Stimulated activated naive CD8-positive, alpha-beta T cell treated with anti-CD3 and anti-CD28 coated beads, Interleukin-15, Interleukin-2, amounts not matched to agents 100 U/mL and 50 U/mL, for 24 hours (primary cell): ENCODE measurements at places on chromosomes 2 and 18.

GRCh38 chr2:136361521-136361920, 243.6 kb upstream of the CXCR4 start:
- DNase-seq = no peak

GRCh38 chr2:144156736-144157640, 362.9 kb downstream of the ZEB2 start:
- DNase-seq = no peak

DNA sequence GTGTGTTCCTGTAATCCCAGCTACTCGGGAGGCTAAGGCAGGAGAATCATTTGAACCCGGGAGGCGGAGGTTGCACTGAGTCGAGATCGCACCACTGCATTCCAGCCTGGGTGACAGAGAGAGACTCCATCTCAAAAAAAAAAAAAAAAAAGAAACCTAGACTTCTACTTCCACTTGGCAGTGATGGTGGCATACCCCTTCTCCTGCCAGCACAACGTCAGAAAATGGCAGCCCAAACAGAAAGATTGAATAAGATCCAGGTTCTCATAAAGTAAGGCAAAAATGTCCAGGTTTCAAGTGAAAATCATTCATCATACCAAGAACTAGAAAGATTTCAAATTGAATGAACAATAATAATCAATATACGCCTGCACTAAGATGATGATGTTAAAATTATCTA, 15.4 kb upstream of the ESPNL start:
- DNase-seq = no peak

GRCh38 chr2:238425505-238425978, 1.2 kb upstream of the ASB1 start:
- no peak for DNase-seq

GRCh38 chr2:42141687-42142546, 27.2 kb upstream of the EML4 start:
- DNase-seq = no peak

DNA sequence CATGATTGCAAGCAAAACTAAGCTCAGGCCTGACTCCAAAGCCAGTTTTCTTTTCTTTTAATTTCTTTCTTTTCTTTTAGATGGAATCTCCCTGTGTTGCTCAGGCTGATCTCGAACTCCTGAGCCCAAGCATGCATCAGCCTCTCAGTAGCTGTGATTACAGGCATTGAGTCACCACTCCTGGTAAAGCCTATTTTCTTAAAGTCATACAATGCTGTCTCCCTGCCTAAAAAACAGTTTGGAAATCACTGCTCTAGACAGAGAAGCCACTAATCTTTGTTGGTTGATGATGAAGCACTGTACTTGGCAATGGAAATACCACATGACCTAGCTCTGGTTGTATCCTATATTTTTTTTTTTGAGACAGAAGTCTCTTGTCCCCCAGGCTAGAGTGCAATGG, 33.1 kb upstream of the ZNF532 start:
- DNase-seq = no peak

DNA sequence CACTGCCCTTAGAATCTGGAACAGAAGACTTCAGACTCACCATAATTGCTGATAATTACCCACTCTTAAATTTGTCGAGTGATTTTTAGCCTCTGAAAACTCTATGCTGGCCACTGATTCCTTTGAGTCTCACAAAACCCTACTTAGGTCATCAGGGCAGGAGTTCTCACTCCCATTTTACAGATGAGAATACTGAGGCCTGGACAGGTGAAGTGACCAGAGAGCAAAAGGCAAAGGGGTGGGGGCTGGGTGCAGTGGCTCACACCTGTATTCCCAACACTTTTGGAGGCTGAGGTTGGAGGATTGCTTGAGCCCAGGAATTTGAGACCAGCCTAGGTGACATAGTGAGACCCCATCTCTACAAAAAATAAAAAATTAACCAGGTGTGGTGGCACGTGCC, 34.8 kb upstream of the SLC35F6 start:
- no peak for DNase-seq

- no peak for DNase-seq
Measured at GRCh38 chr2:227010433-227010832, 153.6 kb downstream of the COL4A4 start.

GRCh38 chr2:219251656-219252055, 1.4 kb upstream of the TUBA4B start:
- DNase-seq = no peak

DNA sequence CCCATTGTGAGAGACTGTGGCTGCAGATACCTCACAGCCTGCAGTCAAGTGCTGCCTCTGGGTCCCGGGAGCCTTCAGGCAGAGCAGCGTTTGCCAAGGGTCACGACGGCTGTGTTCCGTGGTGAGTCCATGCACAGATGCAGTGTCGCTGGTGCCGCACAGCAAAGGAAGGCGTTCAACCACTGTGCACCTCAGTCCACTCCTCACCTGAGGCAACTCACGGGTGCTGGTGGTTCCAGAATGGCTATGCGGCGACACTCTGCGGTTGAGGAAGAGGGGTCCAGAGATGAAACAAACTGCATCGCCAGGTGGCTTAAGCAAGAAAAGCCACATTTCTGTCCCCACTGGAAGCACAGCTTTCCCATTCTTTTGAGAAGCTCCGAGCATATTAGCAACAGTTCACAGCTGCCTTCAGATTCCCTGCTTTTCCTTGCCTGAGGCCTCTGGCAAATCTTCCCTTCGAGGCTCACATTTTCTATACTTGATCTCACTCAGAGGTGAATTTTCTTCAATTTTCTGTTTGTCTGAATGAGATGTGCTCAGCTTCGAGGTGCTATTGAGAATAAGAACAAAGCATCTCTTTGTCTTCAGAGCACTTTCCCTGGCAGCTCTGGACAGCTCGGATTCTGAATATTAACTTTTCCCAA, 208.8 kb upstream of the TWIST2 start:
- DNase-seq = no peak

DNA sequence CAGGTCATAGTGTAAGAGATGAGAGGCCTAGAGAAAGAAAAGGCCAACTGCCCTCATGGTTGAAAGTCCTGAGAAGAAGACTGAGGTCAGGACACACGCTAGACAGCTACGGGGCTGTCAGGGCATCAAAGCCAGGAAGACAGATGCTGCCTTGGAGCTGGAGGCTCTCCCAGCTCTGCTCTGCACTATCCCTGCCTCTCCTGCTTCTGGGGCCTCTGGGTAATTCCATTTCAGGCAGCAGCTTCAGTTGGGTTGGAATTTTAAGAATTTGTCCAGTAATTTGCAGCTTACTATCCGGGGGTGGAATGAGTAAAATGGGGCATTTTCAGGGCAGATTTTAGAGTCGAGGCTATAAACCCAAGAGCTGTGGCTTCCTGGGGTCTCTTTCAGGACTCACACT, 76.2 kb upstream of the CTAGE1 start:
- no peak for DNase-seq

GRCh38 chr2:144467502-144468137, 52.3 kb downstream of the ZEB2 start:
- no peak for DNase-seq

- DNase-seq = peak; percentile 35
Measured at GRCh38 chr2:37376421-37377186, 32.2 kb downstream of the QPCT start.

GRCh38 chr18:36468161-36468560, 170.6 kb downstream of the FHOD3 start:
- DNase-seq = no peak

DNA sequence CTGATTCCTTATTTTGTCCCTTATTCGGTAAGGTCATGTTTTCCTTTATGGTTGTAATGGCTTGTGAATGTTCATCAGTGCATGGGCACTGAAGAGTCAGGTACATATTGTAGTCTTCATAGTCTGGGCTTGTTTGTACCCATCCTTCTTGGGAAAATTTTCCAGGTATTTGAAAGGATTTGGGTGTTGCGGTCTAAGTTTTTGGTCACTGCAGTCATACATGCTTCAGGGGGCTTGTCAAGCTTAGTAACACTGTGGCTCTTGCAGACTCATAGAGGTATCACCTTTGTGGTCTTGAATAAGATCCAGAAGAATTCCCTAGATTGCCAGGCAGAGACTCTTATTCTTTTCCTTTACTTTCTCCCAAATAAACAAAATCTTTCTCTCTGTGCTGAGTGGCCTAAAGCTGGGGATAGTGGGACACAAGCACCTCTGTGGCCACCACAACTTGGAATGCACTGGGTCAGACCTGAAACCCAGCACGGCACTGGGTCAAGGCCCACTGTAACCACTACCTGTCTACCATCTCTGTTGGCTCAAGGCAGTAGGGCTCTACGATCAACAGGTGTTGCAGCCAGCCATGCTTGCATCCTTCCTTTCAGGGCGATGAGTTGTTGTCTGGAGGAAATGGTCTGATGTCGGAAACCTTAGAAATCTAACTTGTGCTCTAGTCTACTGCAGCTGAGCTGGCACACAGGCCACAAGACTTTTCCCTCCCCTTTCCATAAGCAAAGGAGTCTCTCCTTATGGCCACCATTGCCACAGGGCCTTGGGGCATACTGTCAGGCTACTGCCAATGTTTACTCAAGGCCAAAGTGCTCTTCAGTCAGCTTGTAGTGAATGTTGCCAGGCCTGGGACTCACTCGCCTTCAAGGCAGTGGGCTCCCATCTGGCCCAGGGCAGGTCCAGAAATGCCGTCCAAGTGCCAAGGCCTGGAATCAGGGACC, 21.5 kb downstream of the IL1RN start:
- no peak for DNase-seq

GRCh38 chr2:19579461-19579860, 221.0 kb upstream of the OSR1 start:
- DNase-seq = no peak

- DNase-seq = no peak
Measured at GRCh38 chr2:216362730-216363129, 9.6 kb downstream of the MARCHF4 start.

DNA sequence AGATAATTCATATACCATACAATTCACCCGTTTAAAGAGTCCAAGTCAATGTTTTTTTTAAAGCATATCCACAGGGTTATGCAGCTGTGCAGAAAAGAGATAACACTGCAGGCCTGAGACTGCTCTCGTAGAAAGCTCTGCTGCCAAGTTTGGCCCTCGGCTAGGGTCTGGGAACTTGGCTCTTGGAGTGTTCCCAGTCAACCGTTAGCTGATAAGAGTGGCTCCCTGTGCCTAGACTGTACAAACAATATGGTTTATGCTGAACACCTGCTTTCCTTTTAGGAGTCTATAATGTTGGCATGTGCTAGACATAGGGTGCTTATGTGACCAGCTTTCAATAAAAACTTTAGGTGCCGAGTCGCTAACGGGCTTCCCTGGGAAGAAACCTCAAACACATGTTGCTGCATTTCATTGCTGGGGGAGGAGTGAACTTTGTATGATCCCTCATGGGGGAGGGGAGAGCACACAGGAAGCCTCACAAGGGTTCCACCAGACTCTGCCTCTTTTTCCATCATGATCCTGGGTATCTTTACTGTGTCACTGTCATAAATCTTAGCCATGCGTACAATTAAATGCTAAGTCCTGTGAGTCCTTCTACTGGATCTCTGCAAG, 34.7 kb downstream of the RFX8 start:
- no peak for DNase-seq

DNA sequence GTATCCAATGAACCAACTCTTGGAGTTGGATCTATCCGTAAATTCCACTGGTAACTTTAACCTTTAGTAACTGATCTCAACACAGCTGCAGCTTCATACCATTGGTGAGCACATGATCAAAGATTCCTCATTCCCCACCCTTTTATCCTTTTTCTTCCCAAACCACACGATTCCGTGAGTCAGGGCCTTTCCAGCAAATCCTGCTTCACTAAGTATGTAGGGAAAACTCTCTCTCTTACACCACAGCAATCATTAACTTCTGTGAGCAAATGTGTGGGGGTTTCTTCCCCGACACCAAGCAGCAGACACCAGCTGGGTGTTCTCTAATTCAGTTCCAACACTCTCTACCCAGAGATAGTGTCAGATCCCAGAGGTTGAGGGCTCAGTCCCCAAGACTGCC, 23.5 kb downstream of the ELP2 start:
- no peak for DNase-seq

- DNase-seq = no peak
Measured at GRCh38 chr2:186349508-186349907, 136.6 kb upstream of the ZC3H15 start.

DNA sequence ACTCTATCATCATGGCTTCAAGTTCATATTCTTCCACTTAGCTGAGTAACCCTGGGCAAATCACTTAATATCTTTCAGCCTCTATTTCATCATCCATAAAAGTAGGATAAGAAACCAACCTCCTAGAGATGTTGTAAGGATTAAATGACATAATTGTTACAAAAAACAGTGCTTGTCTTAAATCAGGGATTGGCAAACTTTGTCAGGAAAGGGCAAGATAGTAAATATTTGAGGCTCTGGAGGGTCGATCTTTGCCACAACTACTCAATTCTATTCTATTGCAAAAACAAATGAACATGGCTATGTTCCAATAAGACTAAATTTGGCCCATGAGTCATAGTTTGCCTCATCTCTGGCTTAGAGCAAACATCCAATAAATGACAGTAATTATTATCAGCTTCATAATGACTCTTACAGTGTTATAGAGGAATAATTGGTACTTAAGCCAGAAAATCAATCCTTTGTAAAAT, 184.7 kb downstream of the SATB2 start:
- DNase-seq = no peak

DNA sequence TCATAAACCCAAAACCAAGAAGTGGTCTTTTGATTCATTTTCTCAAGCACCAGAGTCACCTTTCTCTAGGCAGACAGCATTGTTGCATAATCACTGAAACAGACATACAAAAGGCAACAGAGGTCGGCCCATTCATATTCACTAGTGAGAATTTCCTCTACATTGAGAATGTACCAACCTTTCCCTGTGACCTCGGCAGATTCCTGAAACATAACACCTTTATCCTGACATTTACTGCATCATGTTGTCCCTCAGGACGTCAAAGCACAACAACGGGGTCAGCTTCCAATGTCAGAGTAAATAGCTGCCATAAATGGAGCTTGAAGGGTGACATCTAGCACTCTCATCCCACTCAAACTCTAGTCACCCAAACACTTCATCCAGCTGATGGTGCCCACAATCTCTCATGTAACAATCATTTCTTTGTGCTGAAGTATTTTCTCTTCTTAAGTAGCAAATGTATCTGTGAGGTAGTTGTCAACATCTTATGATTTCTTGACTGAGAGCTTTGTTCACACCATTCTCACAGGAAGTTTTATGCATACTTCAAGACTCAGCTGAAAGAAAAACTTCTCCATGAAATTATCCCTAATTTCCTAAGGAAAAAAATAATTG, 802.6 kb upstream of the CHAC2 start:
- DNase-seq = no peak

DNA sequence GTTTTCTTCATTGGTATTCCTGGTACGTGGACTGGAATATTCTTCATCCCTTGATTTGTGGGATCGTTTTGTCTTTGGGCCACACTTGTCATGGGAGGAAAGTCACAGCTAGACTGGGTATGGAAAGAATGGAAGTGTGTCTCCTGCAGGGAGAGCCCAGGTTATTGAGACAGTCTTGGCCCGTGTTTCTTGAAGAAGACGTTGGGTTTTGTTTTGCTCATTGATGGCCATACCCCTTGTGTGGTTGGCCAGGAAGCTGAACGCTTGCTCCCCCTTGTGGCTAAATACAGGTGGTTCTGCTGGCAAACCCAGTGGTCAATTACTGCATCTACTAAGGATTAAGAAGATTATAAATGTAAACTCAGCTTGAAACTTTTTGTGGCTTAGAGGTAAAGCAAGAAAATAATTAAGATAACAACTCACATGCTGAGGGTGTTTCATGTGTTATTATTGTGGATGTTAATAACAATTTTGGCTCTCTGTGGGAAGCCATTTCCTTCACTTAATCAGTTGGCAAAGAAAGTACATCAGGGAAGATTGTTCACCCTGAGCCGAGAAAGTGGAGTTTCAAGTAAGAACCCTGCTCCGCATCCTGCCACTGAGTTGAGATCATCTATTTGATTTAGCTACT, 91.8 kb downstream of the NEDD4L start:
- peak; percentile 58 for DNase-seq
